ENCODE measurements at places on chromosomes 1 and 21. TPM values are rescaled to one million over a fixed set of nuclear protein-coding genes. Genes with fewer than 3 reads are reported as not detected.
A peak's percentile ranks its signal among the peaks of the same experiment; 100 is the strongest.

- H3K27me3 ChIP-seq = no peaks in the 10 kb centered on the region
- no peak overlapping the region for H3K27ac ChIP-seq
- H3K4me1 ChIP-seq = peaks cover 5% of the 10 kb centered on the region
- H3K4me3 ChIP-seq = no peak overlapping the region
These were observed 280.5 kb downstream of the DSCAM start for GRCh38 chr21:40566486-40566885.

- H3K4me1 ChIP-seq = 0 out of 2 replicates have a peak, but pooled peaks cover 3% of the 10 kb centered on the region
- no peaks in the 10 kb centered on the region for H3K27me3 ChIP-seq
These were observed 48.2 kb upstream of the EPB41 start for GRCh38 chr1:28865997-28866650.

DNA sequence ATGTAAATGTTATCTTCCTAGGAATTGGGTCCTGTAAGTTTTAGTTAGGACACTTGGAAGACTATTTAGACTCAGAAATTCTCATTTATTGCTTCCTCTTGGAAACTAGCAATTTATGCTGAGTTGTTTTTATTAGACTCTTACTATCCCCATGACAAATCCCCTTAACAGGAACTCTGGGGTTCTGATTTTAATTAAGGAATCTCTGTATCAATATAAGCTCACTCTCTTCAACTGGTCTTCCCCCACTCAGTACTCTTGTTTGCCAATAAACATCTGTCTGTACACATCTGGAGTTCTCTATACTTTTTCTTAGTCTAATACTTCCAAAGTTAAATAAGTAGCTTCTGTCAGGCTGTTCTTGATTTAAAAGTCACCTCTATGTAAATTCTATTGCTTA is 64.1 kb upstream of the TBX15 start:
- H3K27ac ChIP-seq = no peak overlapping the region
- H3K27me3 ChIP-seq = no peaks in the 10 kb centered on the region
- H3K36me3 ChIP-seq = no peaks in the 10 kb centered on the region
- no peak for DNase-seq

- DNase-seq = no peak
- H3K4me1 ChIP-seq = no peaks in the 10 kb centered on the region
- H3K4me3 ChIP-seq = no peak overlapping the region
- no peak overlapping the region for H3K27ac ChIP-seq
These were observed 59.4 kb upstream of the LRRC8B start for GRCh38 chr1:89465201-89465600.

GRCh38 chr1:212070720-212071302 is 35.3 kb downstream of the DTL start:
- no peak for DNase-seq
- peaks cover 73% of the 10 kb centered on the region for H3K36me3 ChIP-seq
- no peaks in the 10 kb centered on the region for H3K4me1 ChIP-seq

- peaks cover 33% of the 10 kb centered on the region for H3K27me3 ChIP-seq
- peaks cover 6% of the 10 kb centered on the region for H3K4me1 ChIP-seq
- no peaks in the 10 kb centered on the region for H3K36me3 ChIP-seq
- no peak overlapping the region for H3K4me3 ChIP-seq
- no peak overlapping the region for H3K27ac ChIP-seq
- no peak for DNase-seq
These were observed 4.7 kb downstream of the LGR6 start for GRCh38 chr1:202198366-202198724.

GRCh38 chr21:38691631-38692030 is 114.1 kb upstream of the ETS2 start:
- H3K27ac ChIP-seq = no peak overlapping the region
- no peaks in the 10 kb centered on the region for H3K4me1 ChIP-seq
- peaks cover 4% of the 10 kb centered on the region for H3K36me3 ChIP-seq
- H3K4me3 ChIP-seq = no peak overlapping the region
- no peak for DNase-seq

GRCh38 chr1:91151702-91152101 is 129.9 kb upstream of the ZNF644 start:
- DNase-seq = no peak
- no peak overlapping the region for H3K4me3 ChIP-seq
- H3K27me3 ChIP-seq = no peaks in the 10 kb centered on the region
- peaks cover 20% of the 10 kb centered on the region for H3K4me1 ChIP-seq

DNA sequence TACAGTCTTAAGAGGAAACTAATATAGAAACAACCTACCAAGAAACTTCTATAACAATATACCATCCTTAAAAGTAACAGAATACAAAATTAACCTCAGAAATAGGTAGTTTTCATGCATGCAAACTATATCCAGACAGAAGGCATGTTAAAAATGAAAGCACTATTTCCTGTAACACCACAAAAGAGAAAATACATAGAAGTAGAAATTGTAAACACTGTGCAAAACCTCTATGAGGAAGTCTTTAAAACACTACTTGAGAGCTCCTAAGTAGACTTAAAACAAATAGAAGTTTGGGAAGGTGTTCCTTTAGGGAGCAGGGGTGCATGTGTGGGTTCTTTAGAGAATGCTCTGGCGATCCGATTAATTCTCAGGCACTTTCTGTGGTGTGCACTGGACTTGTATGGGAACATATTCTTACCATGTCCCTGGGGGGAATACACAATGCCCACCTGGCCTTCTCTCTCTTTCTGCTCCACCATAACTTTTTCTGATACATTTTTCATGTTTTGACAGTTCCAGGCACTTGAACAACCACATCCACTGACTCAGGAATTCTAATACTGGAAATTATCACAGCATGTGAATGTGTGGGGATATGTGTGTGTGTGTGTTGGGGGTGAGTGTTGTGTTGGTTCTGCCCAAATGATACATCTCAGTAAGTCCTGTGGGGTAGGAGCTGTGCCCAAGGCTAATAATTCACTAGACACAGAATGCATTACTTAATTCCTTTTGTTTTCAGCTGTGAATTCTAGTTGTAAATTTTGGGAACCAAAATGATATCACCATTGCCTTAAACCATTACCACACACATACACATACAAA is 866.3 kb upstream of the B3GALT2 start:
- no peaks in the 10 kb centered on the region for H3K36me3 ChIP-seq
- no peak overlapping the region for H3K27ac ChIP-seq
- H3K4me1 ChIP-seq = no peaks in the 10 kb centered on the region
- no peaks in the 10 kb centered on the region for H3K27me3 ChIP-seq
- H3K4me3 ChIP-seq = no peak overlapping the region
- no peak for DNase-seq

DNA sequence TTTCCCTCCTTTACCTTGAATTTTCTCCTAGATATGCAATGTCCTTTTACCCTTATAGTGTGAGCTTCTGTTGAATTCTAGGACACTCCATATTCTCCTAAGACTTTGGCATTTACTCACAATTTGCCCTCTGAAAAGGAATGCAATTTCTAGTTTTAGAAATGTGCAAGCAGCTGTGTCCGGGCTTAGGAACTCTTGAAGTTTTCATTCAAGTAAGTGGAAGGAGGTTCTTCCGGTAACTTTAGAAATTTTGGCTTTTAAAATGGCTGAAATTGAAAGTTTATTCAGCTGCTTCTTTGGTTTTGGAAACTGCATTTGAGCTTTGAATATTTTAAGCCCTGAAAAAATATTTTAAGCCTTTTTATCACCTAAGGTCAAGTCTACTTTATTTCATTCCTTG is 56.3 kb downstream of the DPH5 start:
- no peaks in the 10 kb centered on the region for H3K27me3 ChIP-seq
- H3K36me3 ChIP-seq = peaks cover 21% of the 10 kb centered on the region
- H3K4me3 ChIP-seq = no peak overlapping the region
- no peak overlapping the region for H3K27ac ChIP-seq

DNA sequence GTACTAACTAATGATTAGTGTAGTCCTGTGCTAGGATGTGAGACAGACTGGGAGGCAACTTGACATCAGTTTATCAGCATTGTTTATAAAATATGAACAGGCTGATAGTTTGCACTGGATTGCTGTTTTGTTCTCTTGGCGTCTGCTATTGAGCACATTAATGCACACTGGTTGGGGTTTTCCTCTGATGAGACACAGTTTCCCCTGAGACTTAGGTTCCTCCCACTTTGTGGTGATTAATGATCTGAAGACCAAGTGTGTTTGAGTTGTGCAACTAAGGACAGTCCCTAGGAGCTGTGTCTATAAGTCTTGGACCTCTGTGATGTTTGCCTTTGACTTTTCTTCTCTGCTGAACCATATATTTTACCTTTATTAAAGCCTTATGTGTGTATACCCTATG is 1015.4 kb downstream of the AMY1C start:
- DNase-seq = no peak
- no peak overlapping the region for H3K4me3 ChIP-seq
- no peaks in the 10 kb centered on the region for H3K27me3 ChIP-seq
- no peaks in the 10 kb centered on the region for H3K4me1 ChIP-seq

- 0 out of 2 replicates have a peak overlapping the region, but pooled peaks have one; percentile 34 for H3K27ac ChIP-seq
- peaks cover 70% of the 10 kb centered on the region for H3K4me1 ChIP-seq
- H3K27me3 ChIP-seq = no peaks in the 10 kb centered on the region
- peak overlapping the region; percentile 96 for H3K4me3 ChIP-seq
These were observed 1.9 kb downstream of the MEX3A start for GRCh38 chr1:156080241-156080862.

- no peak for DNase-seq
- H3K27ac ChIP-seq = no peak overlapping the region
- H3K36me3 ChIP-seq = no peaks in the 10 kb centered on the region
- H3K27me3 ChIP-seq = peaks cover 4% of the 10 kb centered on the region
- no peak overlapping the region for H3K4me3 ChIP-seq
These were observed 430 bp downstream of the FAM167B start for GRCh38 chr1:32247452-32247851.

DNA sequence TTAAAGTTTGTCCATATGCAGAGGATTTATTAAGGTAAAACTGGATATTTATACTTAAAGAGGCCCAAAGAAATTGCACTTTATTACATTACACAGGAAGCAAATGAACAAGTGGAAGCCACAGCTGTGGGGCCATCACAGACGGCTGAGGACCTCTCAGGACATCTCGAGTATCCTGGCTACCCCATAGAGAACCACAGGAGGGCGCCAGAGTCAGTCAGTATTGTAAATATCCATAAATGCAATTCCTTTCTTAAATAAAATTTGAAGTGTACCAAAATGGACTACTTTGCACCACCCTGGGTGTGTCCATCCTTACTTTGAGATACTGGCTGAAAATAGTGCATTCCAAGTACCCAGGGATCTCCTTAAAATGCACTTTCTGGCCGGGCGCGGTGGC is 257.2 kb downstream of the MRPL39 start:
- H3K4me1 ChIP-seq = no peaks in the 10 kb centered on the region
- no peak overlapping the region for H3K27ac ChIP-seq
- no peak overlapping the region for H3K4me3 ChIP-seq
- peak; percentile 71 for DNase-seq
- peaks cover 5% of the 10 kb centered on the region for H3K36me3 ChIP-seq

- no peaks in the 10 kb centered on the region for H3K27me3 ChIP-seq
- peaks cover 16% of the 10 kb centered on the region for H3K36me3 ChIP-seq
- peaks cover 26% of the 10 kb centered on the region for H3K4me1 ChIP-seq
- peak overlapping the region; percentile 76 for H3K27ac ChIP-seq
These were observed 8.1 kb downstream of the PSRC1 start for GRCh38 chr1:109274533-109275476.

DNA sequence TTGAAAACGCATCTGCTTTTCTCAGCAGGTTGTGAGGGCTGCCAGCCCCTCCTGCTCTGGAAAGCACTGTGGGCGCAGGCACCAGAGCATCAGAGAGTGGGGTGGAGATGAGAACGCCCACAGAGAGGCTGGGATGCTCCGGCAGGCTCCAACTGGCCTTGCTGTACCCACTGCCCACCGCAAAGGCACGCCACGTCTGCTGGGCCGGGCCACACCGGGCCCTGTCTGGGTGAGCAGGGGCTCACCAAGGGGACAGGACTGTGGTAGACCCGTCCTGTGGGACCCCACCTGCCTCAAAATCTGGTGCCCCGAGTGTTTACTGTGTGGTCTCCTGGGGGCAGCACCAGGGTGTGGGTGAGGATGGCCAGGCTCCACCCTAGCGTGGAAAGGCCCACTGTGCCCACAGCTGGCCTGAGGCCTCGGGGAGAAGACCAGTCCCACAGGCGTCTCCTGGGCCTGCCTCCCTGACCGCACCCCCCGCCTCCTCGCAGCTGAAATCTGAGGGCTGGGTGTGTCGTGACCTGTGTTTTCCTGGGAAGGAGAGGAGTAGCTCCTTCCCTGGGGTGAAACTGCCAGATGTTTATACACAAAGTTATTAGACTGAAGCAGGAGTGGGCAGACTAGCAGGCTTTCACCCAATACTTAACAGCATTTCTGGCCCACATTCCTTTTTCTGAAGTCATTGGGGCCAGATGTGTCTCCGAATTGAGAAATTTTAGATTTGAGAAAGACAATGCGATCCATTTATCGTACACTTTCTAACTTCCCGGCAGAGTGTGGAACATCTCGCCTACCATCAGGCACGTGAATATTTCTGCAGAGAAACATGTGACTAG is 53.8 kb downstream of the STUM start:
- no peak overlapping the region for H3K4me3 ChIP-seq
- H3K27me3 ChIP-seq = no peaks in the 10 kb centered on the region
- H3K36me3 ChIP-seq = no peaks in the 10 kb centered on the region
- no peak overlapping the region for H3K27ac ChIP-seq
- peaks cover 28% of the 10 kb centered on the region for H3K4me1 ChIP-seq
- no peak for DNase-seq

DNA sequence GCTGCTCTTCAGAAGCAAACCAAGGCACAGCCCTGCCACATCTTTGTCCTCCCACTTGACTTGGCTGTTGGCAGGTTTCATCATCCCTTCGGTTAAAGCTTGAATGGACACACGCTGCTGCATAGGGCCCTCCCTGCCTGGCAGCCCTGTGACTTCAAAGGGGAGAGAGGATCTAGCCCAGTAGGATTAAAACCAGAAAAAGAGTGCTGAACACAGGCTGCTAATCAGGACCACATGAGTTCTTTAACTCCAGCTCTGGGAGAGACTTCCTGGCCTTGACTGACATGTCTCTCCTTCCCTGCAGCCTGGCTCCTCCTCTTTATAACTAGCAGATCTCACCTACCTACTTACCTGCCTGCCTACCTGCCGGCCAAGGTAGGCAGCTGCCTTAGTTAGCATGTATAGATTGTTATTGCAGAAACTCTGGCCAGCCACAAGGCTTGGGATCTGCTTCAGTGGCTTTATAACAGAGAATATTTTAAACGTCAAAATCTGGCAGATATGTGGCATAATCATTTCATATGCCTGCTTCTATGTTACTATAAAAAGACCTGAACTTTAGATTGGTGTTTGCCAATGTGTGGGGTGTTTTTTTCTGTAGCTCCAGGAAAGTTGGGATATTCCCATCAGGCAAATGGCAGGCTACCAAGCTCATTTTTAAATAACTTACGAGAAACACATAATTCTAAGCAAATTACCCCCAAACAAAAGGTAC is 49.4 kb downstream of the ERG start:
- peaks cover 31% of the 10 kb centered on the region for H3K4me1 ChIP-seq
- no peak overlapping the region for H3K4me3 ChIP-seq
- peak; percentile 34 for DNase-seq
- H3K27me3 ChIP-seq = peaks cover 64% of the 10 kb centered on the region
- H3K36me3 ChIP-seq = no peaks in the 10 kb centered on the region
- H3K27ac ChIP-seq = peak overlapping the region; percentile 6

- no peak overlapping the region for H3K4me3 ChIP-seq
- no peaks in the 10 kb centered on the region for H3K27me3 ChIP-seq
- no peak for DNase-seq
These were observed 45.4 kb downstream of the ADSS2 start for GRCh38 chr1:244406337-244406736.

Gene CEP85
- 32.0 TPM for total RNA-seq

Gene GJB3
- 0.48 TPM for total RNA-seq

Gene AKR7A3
- 1.5 TPM for total RNA-seq

Gene TPTE
- not detected for total RNA-seq

Gene KCNE1
- 0.37 TPM for total RNA-seq

Gene TINAGL1
- 8.4 TPM for total RNA-seq

Gene ZNF678
- 26.4 TPM for total RNA-seq

Gene FRRS1
- total RNA-seq = 6.2 TPM

Gene OR2L5
- not detected for total RNA-seq

Gene ELOVL1
- 26.6 TPM for total RNA-seq

Gene CFHR5
- not detected for total RNA-seq

Gene CATSPERE
- total RNA-seq = 0.30 TPM

Gene FAM72A
- total RNA-seq = 30.6 TPM

Gene TMEM200B
- 19.1 TPM for total RNA-seq

Gene PLA2G2A
- total RNA-seq = 1.9 TPM

Measured in WTC11 (cell line).